CD4-positive, alpha-beta T cell (primary cell): ENCODE measurements at places on chromosomes 7 and 10.

DNA sequence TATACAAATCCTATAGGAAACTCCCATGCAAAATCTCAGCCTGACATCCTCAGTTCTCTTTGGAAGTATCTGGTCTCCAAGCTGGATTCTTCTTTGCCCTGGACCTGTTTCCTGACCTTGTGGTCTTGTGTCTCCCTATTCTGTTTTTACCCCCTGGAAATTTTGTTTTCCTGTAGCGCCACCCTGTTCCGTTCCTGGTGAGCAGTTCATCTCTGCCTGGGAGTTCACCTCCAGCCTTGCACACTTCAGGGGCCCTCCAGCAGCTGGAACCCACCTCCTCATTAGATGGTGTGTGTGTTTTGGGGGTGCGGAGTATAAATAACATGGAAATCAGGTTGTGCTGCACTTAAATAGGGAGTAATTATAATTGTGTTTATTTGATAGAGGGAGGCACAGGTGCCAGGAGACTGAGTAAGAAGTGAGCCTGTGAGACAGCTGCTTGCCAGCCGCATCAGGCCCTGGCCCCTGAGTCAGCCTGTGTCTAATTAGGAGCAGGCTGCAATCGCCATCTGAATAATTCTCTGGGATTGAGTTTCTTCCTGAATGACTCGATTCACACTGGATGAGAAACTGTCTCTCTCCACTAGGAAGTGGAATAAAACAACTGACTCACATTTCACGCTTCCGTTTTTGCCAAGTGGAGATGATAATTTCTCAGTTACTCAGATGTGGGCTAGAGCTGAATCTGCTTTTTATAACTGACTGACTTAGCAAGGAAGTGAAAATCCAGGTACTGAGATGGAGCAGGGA lies 69.4 kb upstream of the HECTD2 start:
- no peak for DNase-seq

DNA sequence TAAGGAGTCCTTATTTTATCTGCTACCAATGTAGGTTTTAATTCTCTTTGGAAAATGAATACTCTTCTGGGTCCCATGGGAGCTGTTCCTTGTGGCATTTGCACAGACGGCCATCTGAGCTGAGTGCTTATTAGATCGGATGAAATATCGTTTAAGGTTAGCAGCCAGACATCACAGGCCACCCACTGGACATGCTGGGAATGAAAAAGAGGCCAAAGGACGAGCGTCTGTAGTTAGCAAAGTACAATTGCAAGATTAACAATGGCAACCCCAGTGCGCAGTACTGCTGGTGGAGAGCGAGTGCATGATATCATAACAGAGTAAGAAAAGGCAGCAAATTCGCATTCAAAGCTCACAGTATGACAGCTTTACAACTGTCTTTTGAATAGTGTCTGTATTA lies 28.3 kb upstream of the CREB5 start:
- DNase-seq: no peak

- DNase-seq: no peak
Measured at GRCh38 chr7:5607951-5608656, 173.4 kb downstream of the RNF216 start.

DNA sequence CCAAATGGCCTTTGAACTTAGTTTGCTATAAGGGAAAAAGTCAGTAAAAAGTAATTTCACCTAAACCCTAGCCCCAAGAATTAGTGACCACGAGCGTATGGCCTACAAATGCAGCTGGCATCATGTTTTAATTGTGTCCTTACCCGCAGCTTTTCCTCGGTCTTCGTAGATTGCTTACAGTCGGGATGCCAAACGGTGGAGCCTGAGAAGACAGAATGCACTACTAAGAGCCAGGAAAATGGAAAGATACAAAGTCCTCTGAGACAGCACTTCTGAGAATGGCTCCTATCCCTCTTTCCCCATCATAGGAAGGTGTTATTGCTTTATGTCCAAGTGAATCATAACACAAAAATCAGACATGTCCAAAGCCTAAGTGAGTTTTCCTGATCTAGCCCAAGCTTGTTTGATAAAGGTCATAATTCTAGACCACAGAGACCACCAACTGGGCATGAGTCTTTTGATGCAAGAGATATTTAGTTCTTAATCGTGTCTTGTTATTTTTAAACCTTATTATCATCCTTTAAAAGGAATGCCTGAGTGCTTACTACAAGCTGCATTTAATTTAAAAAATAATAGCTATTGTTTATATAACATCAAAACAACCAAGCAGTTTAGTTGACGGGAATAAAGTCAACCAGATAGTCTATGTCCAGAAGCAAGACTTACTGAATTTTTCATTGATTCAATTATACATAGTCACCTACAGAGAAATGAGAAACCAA lies 83.7 kb upstream of the AFAP1L2 start:
- DNase-seq: no peak

DNA sequence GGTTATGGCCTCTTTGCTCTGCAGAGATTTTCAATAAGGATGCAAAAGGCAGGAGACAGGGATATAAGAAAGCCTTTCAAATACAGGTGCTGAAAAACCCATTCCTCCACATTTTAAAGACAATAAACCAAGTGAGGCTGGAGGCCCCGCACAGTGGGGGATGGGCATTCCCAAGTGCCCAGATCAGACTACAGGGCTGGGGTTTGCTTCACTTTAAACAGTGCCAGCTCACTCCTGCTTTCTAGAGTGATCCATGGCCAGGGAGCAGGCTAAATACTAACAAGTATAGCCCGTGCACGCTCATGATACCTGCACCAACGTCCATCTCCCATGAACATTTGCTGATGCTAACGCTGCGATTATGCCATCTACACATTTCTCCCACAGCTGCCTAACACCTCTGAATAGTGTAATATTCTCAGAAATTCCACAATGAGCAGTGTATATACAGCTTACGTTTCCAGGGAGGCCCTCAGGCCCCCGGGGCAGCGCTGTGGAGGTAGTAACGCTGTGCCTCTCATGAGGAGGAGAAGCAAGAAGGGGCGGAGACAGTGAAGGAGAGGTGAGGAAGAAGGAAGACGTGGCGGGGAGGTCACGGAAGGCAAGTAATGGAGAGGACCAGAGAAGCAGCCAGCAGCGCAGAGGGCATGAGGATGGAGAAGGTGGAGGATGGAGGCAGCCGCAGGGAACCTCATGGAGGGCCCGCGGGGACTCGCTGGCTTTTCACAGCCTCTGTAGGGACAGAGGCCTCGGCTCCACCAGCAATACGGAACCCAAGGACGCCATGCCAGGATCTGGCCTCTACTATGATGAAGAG lies 141.7 kb downstream of the USP6NL start:
- no peak for DNase-seq

- DNase-seq: no peak
Measured at GRCh38 chr10:44960482-44961229, 1.1 kb downstream of the RASSF4 start.

DNA sequence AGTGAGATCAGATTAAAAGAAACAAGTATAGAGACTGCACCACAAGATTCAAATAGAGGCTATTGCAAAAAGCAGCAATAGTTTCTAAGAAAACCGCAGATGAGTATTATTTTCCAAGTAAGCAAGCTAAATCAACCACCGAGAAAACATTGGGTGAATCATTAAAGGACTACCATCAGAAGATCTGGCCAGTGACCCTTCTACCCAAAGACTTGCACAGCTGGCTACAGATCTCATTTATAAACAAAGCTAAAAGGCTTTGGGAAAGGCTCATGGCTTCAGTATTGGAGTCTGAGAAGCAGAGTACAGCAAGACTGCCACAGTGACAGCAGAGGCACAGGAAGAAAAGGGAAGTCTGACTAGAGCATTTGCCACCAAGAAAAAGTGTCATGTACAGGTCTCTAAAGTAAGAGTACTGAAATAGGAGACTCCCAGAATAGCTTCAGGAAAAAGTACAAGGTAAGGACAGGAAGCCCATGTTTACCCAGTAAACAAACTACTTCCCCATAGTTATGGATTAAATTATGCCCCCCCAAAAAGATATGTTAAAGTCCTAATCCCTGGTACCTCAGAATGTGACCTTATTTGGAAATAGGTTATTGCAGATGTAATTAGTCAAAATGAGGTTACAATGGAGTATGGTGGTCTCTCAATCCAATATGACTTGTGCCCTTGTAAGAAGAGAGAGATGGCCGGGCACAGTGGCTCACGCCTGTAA lies 19.0 kb downstream of the STEAP1 start:
- no peak for DNase-seq

DNA sequence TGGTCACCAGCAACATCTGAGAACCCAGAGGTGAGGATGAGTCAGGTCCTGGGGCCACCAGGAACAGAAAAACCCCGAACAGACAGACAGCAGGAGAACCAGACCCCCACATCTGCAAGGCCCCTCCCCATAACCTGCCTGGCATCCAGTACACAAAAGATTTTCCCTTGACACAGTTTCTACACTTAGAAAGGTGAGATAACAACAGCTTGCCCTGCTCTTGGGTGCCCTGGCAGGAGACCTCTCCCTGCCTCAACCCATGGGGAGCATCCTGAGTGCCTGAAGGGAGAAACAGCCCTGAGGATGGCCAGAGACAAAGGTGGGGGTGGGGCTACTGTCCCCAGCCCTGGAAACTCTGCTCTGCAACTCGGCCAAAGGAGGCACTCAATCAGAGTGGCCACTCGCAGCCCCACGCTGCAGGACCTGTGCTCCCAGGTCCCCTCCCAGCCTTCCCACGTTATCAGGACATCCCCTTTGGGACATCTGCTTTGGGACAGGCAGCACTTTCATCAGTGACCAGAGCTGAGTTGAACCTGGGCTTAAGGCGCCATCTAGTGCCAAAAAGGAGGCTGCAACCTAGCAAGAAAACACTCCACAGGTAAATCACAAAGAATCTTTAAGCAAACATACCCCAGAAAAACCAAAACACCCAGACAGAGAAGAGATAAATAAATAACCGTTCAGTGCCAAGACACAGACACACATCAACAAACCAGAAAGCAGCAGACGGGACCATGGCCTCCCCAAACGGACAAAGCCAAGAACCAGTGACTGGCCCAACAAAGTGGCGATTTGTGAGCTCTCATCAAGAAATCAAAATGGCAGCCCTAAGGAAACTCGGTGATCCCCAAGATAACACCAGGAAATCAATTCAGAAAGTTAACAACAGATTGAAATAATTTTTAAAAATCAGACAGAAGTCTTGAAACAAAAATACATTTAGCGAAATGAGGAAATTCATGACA lies 233.7 kb downstream of the PTPRN2 start:
- DNase-seq: no peak

- DNase-seq: no peak
Measured at GRCh38 chr10:124740369-124741280, 3.6 kb downstream of the FAM53B start.

GRCh38 chr7:142749218-142749993 lies at the start of gene PRSS1:
Gene PRSS1, plus strand, starts transcription at chr7:142749472. Its CDS starts 13 bp downstream, at chr7:142749485.
- no peak for DNase-seq

GRCh38 chr10:11759347-11759746 lies 17.2 kb downstream of the ECHDC3 start:
- DNase-seq: no peak

DNA sequence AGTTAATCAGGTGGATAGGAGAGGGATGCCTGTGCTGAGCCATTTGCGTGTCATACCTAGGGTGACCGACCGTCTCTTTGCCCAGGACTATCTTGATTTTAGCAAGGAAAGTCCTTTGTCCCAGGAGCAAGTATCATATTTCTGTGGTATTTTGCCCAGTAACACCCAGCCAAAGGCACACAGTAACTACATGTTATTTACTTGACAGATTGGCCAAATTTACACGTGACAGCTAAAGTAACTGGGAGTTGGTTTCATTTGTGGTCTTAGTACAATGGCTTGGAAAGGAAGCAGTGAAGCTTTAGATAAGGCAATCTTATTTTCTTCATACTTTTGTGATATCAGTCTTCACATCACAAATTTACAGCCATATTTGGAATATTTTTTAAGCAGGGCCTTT lies 142.1 kb downstream of the JCAD start:
- DNase-seq: no peak

DNA sequence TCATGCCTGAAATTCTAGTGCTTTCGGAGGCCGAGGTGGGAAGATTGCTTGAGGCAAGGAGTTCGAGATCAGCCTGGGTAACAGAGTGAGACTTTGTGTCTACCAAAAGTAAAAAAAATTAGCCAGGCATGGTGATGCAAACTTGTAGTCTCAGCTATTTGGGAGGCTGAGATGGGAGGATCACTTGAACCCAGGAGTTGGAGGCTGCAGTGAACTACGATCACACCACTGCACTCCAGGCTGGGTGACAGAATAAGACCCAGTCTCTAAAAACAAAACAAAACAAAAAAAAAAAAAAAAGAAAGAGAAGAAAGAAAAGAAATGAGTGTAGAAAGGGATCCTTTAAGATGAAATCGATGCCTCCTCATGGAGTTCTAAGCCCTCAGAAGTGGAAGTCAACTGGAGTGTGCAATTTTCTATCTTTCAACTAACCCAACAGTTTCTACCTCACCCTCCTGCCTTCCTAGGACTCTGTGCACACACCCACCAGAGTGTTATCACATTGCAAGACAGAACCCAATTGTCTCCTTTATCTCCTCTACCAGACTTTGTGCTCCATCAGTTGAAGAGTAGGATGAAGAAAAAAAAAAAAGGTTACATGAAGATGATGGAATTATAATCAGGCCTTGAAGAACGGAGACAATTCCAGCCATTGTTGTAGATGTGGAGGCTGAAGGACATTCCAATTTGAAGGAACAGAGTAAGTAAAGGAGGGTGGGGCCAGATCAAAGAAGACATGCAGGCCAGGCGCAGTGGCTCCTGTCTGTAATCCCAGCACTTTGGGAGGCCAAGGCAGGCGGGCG lies 26.9 kb downstream of the NYAP1 start:
- no peak for DNase-seq

- no peak for DNase-seq
Measured at GRCh38 chr10:75662715-75663114, 231.3 kb downstream of the LRMDA start.

- DNase-seq: no peak
Measured at GRCh38 chr7:68014031-68014736, 1017.6 kb downstream of the TYW1 start.

DNA sequence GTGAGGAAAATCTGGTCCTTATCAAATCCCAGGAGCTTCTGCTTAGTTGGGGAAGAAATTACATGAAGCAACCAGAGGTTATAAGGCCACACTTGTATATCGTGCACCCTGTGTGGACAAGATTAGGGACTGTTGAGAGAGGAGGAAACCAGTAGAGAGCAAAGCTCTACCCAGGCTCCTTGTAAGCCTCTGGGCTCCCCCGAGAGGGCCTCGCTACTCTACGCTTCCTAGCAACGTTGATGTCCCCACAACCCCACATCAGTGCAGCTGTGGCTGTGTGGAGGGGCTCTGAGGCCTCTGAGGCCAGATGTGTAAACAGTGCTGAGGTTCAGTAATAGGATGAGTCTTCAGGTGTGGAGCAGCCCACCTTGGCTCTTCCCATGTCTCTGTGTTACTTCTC lies 16.0 kb downstream of the HIF1AN start:
- no peak for DNase-seq

DNA sequence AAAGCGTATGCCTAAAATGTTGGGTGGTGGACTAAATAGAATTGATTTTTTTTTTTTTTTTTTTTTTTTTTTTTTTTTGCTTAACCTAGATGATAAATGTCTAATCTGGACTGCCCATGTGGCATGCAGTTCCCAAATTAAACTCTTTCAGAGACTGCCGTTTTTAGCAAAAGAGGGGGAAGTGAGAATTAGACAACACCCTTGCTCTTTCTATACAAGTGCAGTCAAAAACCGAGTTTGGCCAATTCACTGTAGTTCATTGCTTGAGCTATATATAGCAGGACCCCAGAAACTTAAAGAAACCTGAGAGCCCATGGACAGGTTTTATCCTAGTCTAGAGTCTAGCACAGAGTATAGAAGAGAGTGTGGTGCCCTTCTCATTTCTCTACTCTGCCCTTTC lies 141.9 kb downstream of the GRM3 start:
- DNase-seq: no peak

GRCh38 chr10:72106154-72106849 lies 18.0 kb upstream of the SPOCK2 start:
- DNase-seq: no peak

GRCh38 chr7:2633538-2634266 lies 1.9 kb downstream of the TTYH3 start:
- DNase-seq: no peak
